ENCODE measurements at places on chromosomes 4 and X.

- DNase-seq, result no peak
Observed at GRCh38 chrX:3143043-3143799, 102.0 kb downstream of the ARSF start.

DNA sequence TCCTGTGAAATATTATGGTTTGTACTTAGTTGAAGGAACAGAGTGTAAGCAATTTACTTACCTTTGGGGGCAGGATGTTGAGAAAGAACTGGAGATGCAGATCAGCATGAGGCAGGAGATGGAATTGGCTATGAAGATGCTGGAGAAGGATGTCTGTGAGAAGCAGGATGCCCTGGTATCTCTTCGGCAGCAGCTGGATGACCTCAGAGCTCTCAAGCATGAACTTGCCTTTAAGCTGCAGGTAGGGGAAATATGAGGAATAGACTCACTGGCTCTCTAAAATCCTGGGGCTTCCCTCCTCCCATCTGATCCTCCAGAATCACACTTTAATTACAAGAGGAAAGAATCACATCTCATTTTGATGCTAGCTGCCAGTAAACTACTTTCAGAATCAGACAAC lies 51.0 kb downstream of the GRSF1 start:
- DNase-seq, result no peak

DNA sequence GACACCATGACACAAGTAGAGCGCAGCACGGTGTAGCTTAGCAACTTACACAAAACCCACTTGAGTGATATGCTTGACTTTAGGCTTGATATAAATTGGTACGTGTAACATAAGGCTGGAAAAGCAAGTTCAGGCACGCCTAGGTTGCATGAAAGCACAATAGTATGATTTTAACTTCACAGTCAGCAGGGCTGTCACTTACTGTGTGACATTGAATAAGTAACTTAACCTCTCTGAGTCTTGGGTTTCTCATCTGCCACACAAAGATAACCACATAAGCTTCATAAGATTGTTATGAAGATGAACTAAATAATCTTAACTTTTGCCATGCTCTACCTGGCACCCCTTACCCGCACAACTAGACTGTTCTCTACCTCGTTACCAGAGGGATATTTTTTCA lies 9.5 kb downstream of the SRD5A3 start:
- peak; percentile 41 for DNase-seq

GRCh38 chr4:15374656-15375055 lies 53.2 kb upstream of the C1QTNF7 start:
- no peak for DNase-seq

DNA sequence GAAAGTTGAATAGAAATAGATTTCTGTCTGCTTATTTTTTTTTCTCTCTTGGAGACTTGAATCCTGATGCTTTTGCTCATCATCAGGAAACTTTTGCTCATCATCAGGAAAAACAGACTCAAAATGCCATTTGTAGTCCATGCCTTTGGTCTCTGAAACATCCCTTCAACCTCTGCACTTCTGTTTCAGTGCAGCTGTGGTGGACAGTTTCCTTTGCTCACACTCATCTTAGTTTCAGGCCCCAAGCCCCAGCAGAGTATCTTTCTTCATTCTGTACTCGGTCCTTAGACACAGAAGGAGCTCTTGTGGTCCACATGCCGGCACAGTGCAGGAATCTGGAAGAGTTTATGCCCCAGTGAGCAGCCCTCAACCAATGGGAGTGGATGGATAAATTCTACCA lies 337.9 kb downstream of the PPP3CA start:
- DNase-seq, result no peak

DNA sequence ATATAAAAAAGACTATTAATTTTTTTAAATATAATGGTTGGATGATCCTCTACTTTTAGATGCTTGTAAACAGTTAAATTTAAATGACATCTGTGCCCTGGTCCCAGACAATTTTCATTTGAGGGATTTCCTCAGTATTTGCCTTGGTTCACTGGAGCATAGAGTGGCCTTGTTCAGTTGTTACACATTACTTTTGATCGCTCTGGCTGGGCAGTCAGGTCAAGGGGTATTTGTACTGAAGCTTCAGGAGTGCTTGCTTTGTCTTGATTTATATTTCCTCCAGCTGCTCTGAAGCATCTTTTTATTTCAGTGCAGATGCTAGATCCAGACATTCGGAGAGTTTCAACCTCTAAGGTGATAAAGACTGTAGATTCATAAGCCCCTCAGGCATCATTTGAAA lies 50.0 kb downstream of the COMMD8 start:
- peak; percentile 93 for DNase-seq

DNA sequence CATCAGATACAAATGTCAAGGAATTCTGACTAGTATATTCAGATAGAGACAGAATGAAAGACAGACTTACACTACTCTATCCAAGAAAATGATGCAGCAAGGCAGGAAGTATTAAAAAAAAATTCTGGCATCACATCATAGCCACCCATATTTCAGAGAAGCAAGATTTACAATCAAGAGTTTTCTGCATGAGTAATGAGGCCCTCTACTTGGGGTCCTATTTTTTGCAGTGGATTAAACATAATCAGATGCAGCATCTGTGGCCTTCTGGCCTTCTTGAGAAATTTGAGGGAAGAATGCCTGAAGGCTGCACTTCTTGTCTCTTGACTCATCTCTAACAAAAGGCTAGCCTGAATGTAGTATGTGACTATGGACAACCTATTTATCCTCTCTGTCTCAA lies 48.2 kb upstream of the SLIT2 start:
- no peak for DNase-seq

DNA sequence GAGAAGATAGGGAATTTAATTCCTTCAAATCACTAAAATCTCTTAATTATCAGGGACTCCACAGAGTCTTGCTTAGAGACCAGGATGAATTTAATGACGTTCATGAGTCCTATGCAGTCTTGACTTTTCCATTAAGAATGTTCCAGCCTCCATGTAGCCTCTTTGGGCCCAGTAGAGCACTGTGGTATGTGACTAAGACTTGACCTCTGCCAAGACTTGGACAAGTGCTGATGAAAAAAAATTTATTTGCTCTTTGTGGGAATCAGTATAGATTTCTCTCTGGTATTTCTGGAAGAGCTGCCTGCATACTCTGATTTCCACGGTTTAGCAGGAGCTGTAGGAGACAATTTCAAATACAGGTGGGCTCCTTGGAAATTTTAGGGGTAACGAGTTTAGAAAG lies 40.6 kb downstream of the CHRDL1 start:
- no peak for DNase-seq

DNA sequence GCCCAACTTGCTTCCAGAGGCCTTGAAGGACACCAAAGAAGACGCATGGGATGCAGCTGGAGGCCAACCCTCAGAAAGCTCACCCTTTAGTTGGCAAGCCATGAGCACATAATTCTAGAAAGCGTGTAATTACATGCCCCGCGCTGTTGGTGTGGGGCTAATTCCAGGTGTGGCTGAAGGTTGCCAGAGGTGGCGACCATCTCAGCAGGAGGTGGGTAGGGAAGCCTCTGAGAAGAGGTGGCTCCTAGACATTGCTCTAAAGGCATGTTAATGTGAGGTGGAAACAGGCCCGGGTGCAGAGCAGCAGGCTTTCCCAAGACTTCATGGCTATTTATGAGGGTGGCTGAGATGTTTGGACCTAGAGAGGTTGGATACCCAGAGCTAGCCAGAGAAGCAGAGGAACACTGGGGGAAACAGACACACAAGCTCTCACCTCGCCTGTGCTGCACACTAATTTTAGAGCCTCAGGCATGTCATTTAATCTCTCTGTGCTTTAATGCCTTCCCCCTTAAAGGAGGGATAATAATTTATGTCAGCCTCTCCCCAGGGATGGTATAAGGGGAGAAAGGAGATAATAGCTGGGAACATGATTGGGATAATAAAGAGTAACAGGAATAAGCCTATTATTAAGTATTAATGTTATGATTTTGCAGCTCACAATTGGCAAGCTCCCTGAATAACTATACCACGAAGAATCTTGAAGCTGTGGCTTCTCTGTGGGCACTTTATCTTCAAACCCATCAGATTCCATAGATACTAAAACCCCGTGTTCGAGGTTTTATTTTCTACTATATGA lies 60.0 kb upstream of the HELT start:
- DNase-seq, result no peak
